ENCODE measurements at places on chromosomes 4 and X.

- no peak for DNase-seq
Observed at GRCh38 chrX:142096253-142096652, 108.8 kb downstream of the MAGEC2 start.

- no peak for DNase-seq
Observed at GRCh38 chrX:149198980-149199732, 305.9 kb downstream of the IDS start.

DNA sequence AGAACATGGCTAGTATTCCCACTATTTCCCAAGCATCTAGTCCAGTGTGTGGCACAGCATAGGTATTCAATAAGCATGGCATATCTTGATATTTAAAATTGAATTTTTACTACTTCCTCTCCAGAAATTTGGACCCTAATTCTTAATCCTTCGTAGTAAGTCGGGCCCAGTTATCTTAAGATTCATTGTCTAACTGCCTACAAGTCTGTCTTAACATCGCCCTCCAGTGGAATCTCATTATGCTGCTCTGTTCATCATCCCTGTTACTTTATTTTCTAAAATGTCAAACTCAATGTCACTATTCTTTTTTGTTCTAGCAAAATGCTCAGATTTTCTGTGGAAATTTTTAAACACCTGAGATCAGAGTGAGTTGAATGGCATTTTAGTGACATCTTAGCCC is 606.2 kb downstream of the KLHL13 start:
- no peak for DNase-seq

DNA sequence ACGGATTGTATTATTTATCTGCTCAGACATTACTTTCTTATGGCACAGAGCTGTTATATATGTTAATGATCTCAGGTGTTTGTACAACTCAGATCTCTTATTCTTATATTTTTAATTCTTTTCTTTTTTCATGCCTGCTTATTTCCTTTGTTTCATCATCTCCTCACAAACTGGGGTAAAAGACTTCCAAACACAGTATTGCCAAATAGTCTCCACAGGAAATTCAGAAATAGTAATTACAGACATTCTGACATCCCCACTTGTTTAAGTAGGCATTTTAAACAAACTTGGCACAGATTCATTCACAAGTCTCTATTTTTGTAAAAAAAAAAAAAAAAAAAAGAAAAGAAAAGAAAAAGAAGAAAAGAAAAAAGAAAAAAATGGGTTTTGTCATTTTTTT is 129.7 kb upstream of the USP38 start:
- DNase-seq = no peak

- no peak for DNase-seq
Observed at GRCh38 chr4:74638001-74638400, 156.3 kb downstream of the BTC start.

- DNase-seq = no peak
Observed at GRCh38 chr4:11626066-11626465, 197.4 kb upstream of the HS3ST1 start.

DNA sequence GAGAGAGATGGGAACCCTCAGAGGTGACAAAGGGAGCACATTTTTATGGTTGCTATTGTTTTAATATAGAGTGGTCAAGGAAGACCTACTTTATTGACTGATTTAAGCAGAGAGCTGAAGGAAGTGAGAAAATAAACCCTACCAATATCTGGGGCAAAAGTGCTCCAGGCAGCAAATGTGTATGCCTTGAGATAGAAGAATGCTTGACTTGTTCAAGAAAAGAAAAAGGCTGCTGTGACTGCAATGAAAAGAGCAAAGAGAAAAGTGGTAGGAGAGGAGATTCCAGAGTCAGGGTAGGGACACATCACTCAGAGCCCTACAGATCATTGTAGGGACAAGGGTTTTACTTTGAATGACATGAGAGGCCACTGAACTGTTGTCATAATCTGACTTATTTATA is 26.0 kb downstream of the STAP1 start:
- no peak for DNase-seq

- DNase-seq = no peak
Observed at GRCh38 chrX:107658660-107659059, 30.4 kb downstream of the PRPS1 start.

GRCh38 chrX:72128881-72129280 is 2.8 kb downstream of the RTL5 start:
- DNase-seq = no peak

DNA sequence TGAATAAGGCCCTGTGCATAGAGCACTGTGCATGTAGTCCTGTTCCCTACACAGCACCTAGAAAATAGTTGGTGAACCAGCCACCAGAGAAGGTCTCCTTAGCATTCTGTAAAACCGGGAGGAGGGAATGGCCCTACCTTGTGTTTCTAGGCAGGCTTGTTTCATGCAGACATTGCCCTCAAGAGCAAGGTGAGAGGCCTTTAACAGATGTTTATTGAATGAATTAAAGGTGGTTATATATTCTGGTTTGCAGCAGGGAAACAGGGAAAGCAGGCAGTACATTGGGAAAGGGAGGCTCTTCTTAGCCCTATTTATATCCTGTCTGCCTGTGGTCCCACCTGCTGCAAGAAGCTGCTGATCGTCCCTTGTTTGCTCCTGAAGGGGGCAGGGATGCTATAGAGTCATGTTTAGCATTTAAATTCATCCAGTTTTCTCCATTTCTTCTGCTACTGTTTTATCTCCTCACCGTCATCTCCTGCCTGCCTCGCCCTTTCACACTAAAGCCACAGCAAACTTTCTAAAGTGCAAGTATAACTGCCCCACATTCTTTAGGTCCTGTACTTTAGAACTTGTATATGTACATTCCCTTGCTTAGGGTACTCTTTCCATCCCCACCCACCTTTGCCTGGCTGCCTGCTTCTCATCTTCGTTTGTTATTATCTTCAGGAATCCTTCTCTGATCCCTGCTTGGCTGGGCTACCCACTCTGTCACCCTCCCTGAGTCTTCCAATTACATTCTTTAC is 60.3 kb downstream of the EGF start:
- no peak for DNase-seq

GRCh38 chr4:76960014-76960413 is 10.5 kb downstream of the SEPTIN11 start:
- no peak for DNase-seq

DNA sequence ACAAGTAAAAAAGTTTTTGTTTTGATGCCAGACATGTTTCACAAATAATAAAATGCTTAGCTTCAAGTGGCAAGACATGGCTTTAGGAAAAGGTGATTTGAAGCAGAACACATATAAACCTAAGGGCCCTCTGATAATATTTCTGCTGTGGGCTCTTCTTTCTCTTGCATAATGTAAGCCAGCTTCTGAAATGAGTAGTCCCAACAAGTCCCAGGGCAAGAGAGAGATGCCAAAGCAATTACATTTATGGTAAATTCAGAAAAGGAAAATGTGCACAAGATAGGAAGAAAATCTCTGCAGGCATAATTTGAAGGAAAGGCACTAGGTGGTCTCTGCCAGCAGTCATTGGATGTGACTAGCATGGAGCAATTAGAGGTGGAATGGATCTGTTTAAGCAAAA is 170.8 kb upstream of the GALNT7 start:
- no peak for DNase-seq

Data from fibroblast of skin of back (primary cell).